ENCODE measurements at places on chromosomes 7 and 10.

GRCh38 chr10:61832866-61833481 lies 68.5 kb upstream of the ARID5B start:
- no peak for DNase-seq
- H3K4me1 ChIP-seq: peaks cover 37% of the 10 kb centered on the region
- H3K36me3 ChIP-seq: no peaks in the 10 kb centered on the region
- no peaks in the 10 kb centered on the region for H3K27me3 ChIP-seq

DNA sequence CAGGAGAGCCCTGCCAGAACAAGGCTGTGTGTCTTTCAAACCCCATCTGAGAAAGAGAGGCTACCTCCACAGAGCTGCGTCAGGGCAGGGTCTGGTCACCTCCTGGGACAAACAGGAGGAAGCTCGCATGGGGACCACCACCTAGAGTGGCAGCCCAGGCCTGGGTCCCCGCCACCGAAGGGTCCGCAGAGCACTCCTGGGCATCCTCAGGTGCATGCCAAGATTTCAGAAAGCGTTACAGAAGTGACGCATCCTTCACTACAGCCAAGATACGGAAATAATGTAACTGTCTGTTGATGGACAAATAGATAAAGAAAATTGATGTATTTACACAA lies 42.6 kb downstream of the GSDME start:
- no peaks in the 10 kb centered on the region for H3K27me3 ChIP-seq
- peak; percentile 47 for DNase-seq
- no peaks in the 10 kb centered on the region for H3K4me1 ChIP-seq
- no peak overlapping the region for H3K4me3 ChIP-seq
- no peaks in the 10 kb centered on the region for H3K36me3 ChIP-seq

GRCh38 chr10:79981450-79982361 lies 32.8 kb upstream of the SFTPD start:
- peak; percentile 62 for DNase-seq
- peaks cover 14% of the 10 kb centered on the region for H3K4me1 ChIP-seq
- peak overlapping the region; percentile 51 for H3K4me3 ChIP-seq
- no peaks in the 10 kb centered on the region for H3K36me3 ChIP-seq
- H3K27ac ChIP-seq: peak overlapping the region; percentile 87

DNA sequence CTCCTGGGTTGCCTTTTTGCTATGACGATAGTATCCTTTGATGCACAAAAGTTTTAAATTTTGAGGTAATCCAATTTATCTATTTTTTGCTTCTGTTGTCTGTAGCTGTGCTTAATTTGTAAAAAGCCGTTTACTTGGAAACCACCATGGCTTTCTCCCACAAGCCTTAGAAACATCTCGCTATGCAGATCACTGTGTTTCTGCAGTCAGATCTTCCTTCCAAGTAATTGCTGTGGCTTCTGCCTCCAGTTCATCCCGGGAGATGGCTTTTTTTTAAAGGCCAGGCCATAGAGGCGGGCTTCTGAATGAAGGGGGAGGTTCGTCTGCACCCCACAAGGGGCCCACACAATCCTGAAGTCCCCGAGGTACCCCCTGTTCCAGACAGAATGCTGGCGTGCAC lies 48.3 kb upstream of the OCM2 start:
- H3K27me3 ChIP-seq: no peaks in the 10 kb centered on the region
- DNase-seq: no peak
- H3K4me3 ChIP-seq: no peak overlapping the region
- H3K36me3 ChIP-seq: no peaks in the 10 kb centered on the region
- no peak overlapping the region for H3K27ac ChIP-seq

DNA sequence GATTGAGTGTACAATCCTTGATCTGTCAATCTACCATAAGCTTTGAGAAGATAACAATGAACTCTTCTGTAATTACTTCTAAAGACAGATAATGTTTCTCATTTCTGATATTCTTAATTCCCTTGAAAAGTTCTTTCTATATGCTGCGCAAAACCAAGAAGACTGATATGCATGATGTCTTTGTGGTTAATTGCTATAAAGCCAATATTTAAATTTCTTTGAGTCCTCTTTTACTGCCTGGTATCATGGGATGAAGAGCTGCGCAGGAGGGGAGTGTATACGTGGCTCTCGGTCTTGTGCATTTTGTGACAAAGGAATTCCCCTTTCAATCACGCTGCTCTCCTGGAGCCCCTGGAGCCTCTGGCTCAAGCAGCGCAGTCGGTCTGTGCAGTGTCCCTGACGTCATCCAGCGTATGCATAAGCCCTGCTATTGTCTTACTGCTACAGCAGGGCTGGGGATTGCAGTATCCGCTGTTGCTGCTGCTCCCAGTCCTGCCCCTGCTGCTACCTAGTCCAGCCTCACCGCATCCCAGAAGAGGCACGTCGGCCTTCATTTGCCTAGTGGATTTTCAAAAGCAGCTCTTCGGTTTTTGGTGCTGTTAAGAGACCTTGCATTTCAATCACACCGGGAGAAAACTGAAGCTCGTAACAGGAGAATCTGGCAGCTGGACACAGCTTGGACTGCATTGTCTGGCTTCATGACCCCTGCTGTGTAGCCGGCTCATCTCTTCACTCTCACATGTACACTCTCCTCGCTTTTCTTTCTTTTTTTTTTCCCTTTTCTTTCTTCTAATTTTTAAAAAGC lies 66.7 kb downstream of the ST7 start:
- DNase-seq: peak; percentile 67
- no peaks in the 10 kb centered on the region for H3K27me3 ChIP-seq
- H3K4me3 ChIP-seq: peak overlapping the region; percentile 27
- H3K36me3 ChIP-seq: no peaks in the 10 kb centered on the region
- peaks cover 2% of the 10 kb centered on the region for H3K4me1 ChIP-seq
- H3K27ac ChIP-seq: no peak overlapping the region

- H3K4me3 ChIP-seq: no peak overlapping the region
- no peaks in the 10 kb centered on the region for H3K36me3 ChIP-seq
- DNase-seq: no peak
Measured at GRCh38 chr7:24914465-24914859, 65.5 kb downstream of the OSBPL3 start.

Measured in upper lobe of left lung (tissue), 6 donors.